ENCODE measurements at places on chromosomes 2 and 18. TPM values are rescaled to one million over a fixed set of nuclear protein-coding genes. Genes with fewer than 3 reads are reported as not detected.

GRCh38 chr2:12293874-12294273 lies 422.9 kb upstream of the TRIB2 start:
- DNase-seq = no peak

GRCh38 chr2:108877506-108877905 lies 90.9 kb downstream of the CCDC138 start:
- no peak for DNase-seq

- no peak for DNase-seq
Observed at GRCh38 chr2:143936538-143936847, 583.4 kb downstream of the ZEB2 start.

DNA sequence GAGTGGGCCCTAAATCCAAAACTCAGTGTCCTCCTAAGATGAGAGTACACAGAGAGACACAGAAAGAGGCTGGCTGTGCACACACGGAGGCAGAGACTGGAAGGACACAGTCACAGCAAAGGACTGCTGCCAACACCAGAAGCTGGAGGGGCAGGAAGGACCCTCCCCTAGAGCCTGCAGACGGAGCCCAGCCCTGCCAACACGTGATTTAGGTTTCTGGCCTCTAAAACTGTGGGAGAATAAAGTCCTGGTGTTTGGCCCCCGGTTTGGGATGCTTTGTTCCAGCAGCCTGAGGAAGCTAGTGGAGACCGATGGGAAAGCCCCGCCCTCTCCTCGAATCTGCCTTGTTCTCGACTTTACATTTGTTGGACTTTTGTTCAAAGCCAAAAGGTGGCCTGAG lies 10.6 kb downstream of the CNDP1 start:
- no peak for DNase-seq

Gene MAB21L4
- total RNA-seq = 2.8 TPM

Gene SLC38A11
- total RNA-seq = 0.57 TPM
